ENCODE measurements at places on chromosomes 1 and 21.
A peak's percentile ranks its signal among the peaks of the same experiment; 100 is the strongest.

DNA sequence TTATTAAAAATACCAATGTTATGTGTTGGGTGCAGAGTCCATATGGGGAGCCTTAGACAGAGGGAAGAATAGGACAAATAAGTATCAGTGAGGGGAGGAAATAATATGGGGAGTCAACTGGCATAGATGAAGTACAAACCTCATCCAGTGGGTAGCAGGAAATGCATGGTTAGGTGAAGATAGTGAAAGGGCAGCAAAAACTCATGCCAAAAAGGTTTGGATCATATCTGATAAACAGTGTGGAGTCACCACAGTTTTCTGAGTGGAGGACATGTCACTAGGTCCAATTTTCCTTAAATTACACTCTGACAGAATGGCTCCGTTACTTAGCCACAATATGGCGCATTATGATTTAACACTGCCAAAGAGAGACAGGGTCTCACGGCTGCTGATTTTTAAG lies 10.3 kb downstream of the DUSP23 start:
- DNase-seq = no peak

GRCh38 chr1:208835097-208835463 lies 590.9 kb upstream of the PLXNA2 start:
- DNase-seq = no peak

GRCh38 chr1:55262822-55263221 lies 47.7 kb upstream of the USP24 start:
- peak; percentile 56 for DNase-seq

GRCh38 chr1:21750841-21751240 lies 32.1 kb downstream of the USP48 start:
- DNase-seq = no peak

DNA sequence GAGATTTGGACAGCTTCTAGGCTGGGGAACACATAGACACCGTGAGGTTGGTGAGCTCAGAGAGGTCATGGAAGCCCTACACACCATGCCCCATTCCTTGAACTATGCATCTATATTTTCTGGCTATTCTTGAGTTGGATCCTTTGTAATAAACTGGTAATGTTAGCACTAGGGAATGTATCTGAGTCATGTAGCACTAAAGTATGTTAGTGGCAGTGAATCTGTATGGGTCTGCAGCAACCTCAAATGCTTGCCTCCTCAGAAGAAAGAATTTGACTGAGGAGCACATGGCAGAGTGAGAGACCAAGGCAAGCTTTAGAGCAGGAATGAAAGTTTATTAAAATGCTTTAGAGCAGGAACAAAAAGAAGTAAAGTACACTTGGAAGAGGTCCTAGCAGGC lies 43.7 kb upstream of the LRRC7 start:
- DNase-seq = peak; percentile 46

DNA sequence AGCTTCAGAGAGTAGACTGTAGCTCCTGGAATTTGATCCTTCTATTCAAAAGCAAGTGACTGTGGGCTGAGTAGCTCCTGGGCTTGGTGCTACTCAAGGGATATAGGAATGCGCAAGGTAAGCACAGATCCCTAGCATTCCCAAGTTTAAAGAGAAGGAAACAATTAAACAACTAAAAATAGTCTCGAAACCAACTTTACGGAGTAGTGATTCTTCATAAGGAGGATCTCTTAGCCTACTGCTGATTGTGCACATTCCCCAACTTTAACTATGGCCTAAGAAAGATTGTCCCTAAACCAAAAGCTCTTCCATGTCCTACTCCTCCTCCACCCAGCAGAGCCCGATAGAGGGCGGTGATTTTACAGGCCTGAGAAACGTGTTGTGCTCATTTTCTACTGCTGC lies 226.5 kb upstream of the CAMK1G start:
- no peak for DNase-seq

Data from IMR-90 (cell line).